ENCODE measurements at places on chromosomes 6 and 20.

- peak overlapping the region; percentile 44 for H3K27ac ChIP-seq
- DNase-seq: no peak
- H3K36me3 ChIP-seq: no peaks in the 10 kb centered on the region
These were observed 29.9 kb downstream of the SGK1 start for GRCh38 chr6:134287859-134288537.

- H3K27me3 ChIP-seq: peaks cover 7% of the 10 kb centered on the region
- no peaks in the 10 kb centered on the region for H3K36me3 ChIP-seq
- no peak for DNase-seq
- peaks cover 9% of the 10 kb centered on the region for H3K4me1 ChIP-seq
- no peak overlapping the region for H3K27ac ChIP-seq
These were observed 107.8 kb upstream of the CD93 start for GRCh38 chr20:23193801-23194384.

DNA sequence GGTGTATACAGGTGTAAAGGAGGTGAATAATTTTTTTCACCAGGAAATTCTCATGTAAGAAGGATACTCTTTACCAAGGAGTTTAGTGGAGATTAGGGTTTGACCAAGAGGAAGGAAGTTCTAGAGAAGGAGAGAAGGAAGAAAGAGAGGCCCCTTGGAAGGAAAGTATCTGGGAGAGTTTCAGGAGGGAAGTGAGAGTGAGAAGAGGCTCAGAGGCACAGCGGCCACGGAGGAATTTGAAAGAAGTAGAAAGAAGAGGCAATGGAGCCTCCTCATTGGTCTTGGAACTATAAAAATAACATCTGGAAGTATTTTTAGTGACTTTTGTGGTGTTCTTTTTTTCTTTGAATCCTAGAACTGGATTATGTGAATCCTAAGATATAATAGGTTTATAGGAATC is 50.8 kb upstream of the MCUR1 start:
- no peak overlapping the region for H3K4me3 ChIP-seq
- peaks cover 6% of the 10 kb centered on the region for H3K27me3 ChIP-seq
- no peak for DNase-seq
- no peaks in the 10 kb centered on the region for H3K36me3 ChIP-seq
- H3K27ac ChIP-seq: no peak overlapping the region
- H3K4me1 ChIP-seq: peaks cover 17% of the 10 kb centered on the region

- no peak overlapping the region for H3K4me3 ChIP-seq
- no peaks in the 10 kb centered on the region for H3K27me3 ChIP-seq
- no peak overlapping the region for H3K27ac ChIP-seq
- no peak for DNase-seq
- no peaks in the 10 kb centered on the region for H3K4me1 ChIP-seq
These were observed 22.7 kb upstream of the FBXL4 start for GRCh38 chr6:98970469-98970868.

DNA sequence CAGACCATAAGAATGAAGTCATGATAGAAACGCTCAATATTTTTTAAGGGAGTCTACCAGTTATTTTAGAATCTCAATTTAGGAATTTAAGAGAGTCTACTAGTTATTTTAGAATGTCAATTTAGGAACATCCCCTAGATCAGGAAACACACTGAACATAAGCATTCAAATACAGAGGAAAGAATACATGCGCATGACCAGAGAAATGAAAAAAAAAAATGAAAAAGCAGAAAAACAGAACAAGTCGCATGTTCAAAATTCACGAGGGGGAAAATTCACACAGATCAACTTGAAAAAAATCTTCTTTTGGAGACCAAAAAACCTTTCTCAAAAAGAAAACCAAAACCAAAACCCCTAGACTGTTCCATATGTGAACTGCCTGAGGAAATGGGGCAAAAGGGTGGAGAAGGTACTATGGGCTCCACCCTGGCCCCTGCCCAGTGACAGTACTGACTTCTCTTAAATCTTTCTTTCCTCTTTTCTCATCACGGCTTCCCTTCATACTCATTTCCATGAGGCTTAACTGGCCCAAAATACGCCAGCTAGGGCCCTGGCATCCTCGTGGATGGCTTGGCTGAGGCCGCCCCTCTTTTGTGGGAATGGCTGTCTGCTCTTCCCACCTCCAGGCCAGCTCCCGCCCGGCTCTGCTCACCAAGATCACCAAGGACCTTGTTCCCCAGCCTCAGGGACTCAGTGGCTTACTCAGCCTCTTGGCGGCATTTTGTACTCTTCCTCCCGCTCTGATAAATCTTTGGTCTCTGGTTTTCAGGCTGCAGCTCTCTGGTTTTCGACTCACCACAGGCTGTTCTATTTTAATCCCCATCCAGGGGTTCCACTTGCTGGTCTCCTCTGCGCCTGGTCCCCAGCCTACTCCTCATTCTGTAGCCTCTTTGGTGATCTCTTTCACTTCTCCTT is 11.2 kb downstream of the ZBTB2 start:
- H3K27ac ChIP-seq: peak overlapping the region; percentile 80
- H3K4me1 ChIP-seq: peaks cover 15% of the 10 kb centered on the region
- no peak for DNase-seq
- no peaks in the 10 kb centered on the region for H3K27me3 ChIP-seq
- H3K36me3 ChIP-seq: peaks cover 20% of the 10 kb centered on the region
- no peak overlapping the region for H3K4me3 ChIP-seq

DNA sequence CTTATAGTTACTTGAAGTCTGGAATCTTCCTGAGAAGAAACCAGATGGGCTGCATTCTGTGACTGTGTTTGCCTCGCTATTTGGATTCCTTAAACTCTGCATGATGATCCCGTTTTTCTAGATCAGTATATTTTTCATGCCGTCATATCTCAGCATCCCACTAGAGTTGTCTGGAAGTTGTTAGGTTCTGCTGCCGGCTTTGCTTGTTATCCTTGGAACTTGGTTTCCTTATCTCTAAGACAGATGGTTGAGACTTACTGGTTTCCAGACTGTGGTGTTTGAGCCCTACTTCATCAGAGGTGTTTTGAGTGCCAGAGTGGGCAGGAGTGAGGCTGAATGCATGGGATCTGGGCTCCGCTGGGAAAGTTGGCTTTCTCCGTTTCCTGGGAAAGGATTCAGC is 50.3 kb downstream of the CDS2 start:
- no peak for DNase-seq
- H3K36me3 ChIP-seq: peaks cover 31% of the 10 kb centered on the region
- H3K4me3 ChIP-seq: no peak overlapping the region
- peaks cover 21% of the 10 kb centered on the region for H3K4me1 ChIP-seq
- peak overlapping the region; percentile 39 for H3K27ac ChIP-seq

- no peak overlapping the region for H3K27ac ChIP-seq
- no peaks in the 10 kb centered on the region for H3K27me3 ChIP-seq
- no peaks in the 10 kb centered on the region for H3K36me3 ChIP-seq
- peaks cover 13% of the 10 kb centered on the region for H3K4me1 ChIP-seq
- no peak overlapping the region for H3K4me3 ChIP-seq
These were observed 20.6 kb upstream of the MRS2 start for GRCh38 chr6:24382220-24382540.

DNA sequence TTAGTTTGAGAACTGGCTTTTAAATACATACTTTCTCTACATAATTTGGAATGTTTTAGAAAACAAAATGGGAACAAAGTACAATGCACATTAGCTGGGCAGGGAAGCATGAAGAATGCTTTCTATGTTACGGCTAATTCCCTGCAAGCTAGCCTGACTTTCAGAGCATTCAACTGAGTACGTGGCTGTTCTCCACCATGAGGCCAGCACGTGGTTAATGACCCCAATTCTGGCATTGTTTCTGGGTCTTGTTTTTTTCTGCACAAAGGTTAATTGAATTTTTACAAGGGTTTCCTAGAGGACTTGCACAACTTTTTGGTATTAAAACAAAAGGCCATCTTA is 208.6 kb upstream of the AGPAT4 start:
- peaks cover 4% of the 10 kb centered on the region for H3K27me3 ChIP-seq
- H3K4me3 ChIP-seq: no peak overlapping the region
- H3K4me1 ChIP-seq: no peaks in the 10 kb centered on the region

- H3K36me3 ChIP-seq: no peaks in the 10 kb centered on the region
- H3K27me3 ChIP-seq: peaks cover 28% of the 10 kb centered on the region
- peaks cover 25% of the 10 kb centered on the region for H3K4me1 ChIP-seq
- peak overlapping the region; percentile 69 for H3K27ac ChIP-seq
- H3K4me3 ChIP-seq: no peak overlapping the region
These were observed 22.2 kb upstream of the SCRT2 start for GRCh38 chr20:697826-698225.

GRCh38 chr20:45088247-45088646 is 12.7 kb downstream of the KCNS1 start:
- no peak for DNase-seq
- peaks cover 16% of the 10 kb centered on the region for H3K36me3 ChIP-seq
- no peak overlapping the region for H3K27ac ChIP-seq
- H3K27me3 ChIP-seq: no peaks in the 10 kb centered on the region
- peaks cover 4% of the 10 kb centered on the region for H3K4me1 ChIP-seq
- H3K4me3 ChIP-seq: no peak overlapping the region

- H3K27me3 ChIP-seq: peaks cover 13% of the 10 kb centered on the region
- H3K27ac ChIP-seq: no peak overlapping the region
- H3K4me1 ChIP-seq: peaks cover 30% of the 10 kb centered on the region
- no peak overlapping the region for H3K4me3 ChIP-seq
- no peaks in the 10 kb centered on the region for H3K36me3 ChIP-seq
- DNase-seq: no peak
These were observed 79.3 kb downstream of the SLC22A3 start for GRCh38 chr6:160427312-160428068.

GRCh38 chr6:41821266-41821665 is 33.8 kb downstream of the TOMM6 start:
- no peak for DNase-seq
- H3K4me3 ChIP-seq: no peak overlapping the region
- H3K36me3 ChIP-seq: peaks cover 15% of the 10 kb centered on the region
- H3K4me1 ChIP-seq: peaks cover 15% of the 10 kb centered on the region
- H3K27me3 ChIP-seq: no peaks in the 10 kb centered on the region
- H3K27ac ChIP-seq: peak overlapping the region; percentile 42

DNA sequence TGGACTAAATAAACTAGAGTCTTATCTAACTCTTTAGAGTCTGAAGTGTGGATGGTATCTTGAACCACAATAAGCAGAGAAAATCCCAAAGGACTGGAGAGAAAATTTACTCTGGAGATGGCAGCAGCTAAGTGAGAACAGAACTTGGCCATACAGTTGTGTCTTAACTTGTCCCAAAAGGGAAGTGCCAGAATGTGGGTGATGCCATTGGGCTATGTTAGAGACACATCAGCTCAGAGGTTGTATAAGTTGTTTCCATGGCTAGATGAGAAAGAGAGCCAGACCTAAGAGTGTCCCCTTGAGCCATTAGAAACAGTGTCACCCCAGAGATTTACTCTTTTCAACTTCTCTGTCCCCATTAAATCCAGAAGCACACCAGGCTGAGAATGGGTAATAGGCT is 36.2 kb downstream of the FOXO3 start:
- H3K4me3 ChIP-seq: no peak overlapping the region
- no peak for DNase-seq
- peaks cover 3% of the 10 kb centered on the region for H3K27me3 ChIP-seq
- H3K36me3 ChIP-seq: peaks cover 14% of the 10 kb centered on the region
- peaks cover 66% of the 10 kb centered on the region for H3K4me1 ChIP-seq

GRCh38 chr20:6180531-6180930 is 57.7 kb upstream of the FERMT1 start:
- H3K36me3 ChIP-seq: no peaks in the 10 kb centered on the region
- peaks cover 16% of the 10 kb centered on the region for H3K4me1 ChIP-seq
- H3K27me3 ChIP-seq: no peaks in the 10 kb centered on the region
- no peak for DNase-seq
- no peak overlapping the region for H3K4me3 ChIP-seq

- peaks cover 15% of the 10 kb centered on the region for H3K4me1 ChIP-seq
- DNase-seq: no peak
- H3K36me3 ChIP-seq: no peaks in the 10 kb centered on the region
- no peak overlapping the region for H3K4me3 ChIP-seq
- peak overlapping the region; percentile 86 for H3K27ac ChIP-seq
These were observed 311.8 kb upstream of the MMS22L start for GRCh38 chr6:97594844-97595243.

- no peaks in the 10 kb centered on the region for H3K36me3 ChIP-seq
- H3K27ac ChIP-seq: no peak overlapping the region
- H3K4me1 ChIP-seq: no peaks in the 10 kb centered on the region
- no peak overlapping the region for H3K4me3 ChIP-seq
These were observed 20.4 kb upstream of the RAB23 start for GRCh38 chr6:57242505-57242904.

Data from nephron progenitor cell (in vitro differentiated cells).